ENCODE measurements at places on chromosomes 1 and 21.

DNA sequence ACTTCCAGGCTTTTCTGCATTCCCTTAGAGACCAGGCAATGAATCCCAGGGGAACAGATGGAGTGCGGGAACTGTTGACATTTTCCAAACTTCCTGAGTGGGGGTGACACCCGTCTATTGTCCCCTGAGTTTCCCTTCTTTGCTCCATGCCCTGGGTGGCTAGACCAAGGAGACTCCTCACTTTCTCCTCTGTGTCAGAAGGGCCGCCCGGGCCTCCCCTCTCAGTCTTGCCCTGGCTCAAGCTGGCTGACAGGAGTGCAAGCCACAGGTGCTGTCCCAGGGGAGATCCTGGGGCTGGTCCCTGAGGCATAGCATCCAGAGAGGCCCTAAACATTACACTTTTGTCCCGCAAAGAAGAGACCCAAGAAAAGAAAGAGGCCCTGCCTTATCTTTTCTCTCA is 62.8 kb downstream of the DDX20 start:
- no peak for DNase-seq

DNA sequence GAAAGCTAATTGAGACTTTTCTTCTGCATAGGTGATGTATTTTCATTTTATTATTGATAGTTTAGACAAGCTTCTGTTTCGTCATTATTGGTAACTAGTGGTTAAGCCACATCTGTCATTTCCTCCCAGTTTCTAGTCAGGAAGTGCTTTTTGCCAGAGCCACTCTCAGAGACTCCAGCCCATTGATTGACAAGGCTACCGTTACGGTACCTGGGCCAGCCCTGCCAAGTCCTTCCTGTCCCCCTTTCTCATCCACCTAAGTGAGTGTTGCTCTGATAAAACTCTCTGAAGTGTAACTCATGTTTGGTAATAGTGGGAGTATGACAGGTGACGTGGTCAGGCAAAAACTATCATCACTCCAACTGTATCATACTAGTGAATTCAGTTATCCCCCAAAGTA is 29.6 kb upstream of the AGL start:
- no peak for DNase-seq

DNA sequence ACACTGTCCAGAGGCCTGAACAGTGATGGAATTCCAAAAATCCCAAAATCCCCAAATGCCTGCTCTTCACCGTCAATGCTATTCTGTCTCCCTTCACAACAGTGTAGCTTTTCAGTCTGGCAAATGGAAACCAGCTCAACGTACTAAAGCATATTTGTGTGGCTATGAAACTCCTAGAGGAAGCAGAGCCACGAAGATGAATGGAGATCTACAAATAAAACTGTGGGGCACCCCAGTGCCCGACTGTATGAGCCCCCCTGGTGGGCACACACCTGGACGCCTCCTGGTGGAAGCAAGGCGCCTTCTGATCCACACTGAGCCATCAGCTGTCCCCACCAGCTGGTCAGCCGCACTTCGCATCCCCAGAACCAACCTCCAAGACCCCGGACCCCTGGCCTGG is 129.1 kb upstream of the SOD1 start:
- no peak for DNase-seq

GRCh38 chr1:243851765-243852164 is 1.7 kb upstream of the AKT3 start:
- no peak for DNase-seq

- DNase-seq, result no peak
Observed at GRCh38 chr21:39029086-39029755, 154.0 kb downstream of the PSMG1 start.

All from retina (tissue), 1 donor.